ENCODE measurements at places on chromosomes 2 and 18.

DNA sequence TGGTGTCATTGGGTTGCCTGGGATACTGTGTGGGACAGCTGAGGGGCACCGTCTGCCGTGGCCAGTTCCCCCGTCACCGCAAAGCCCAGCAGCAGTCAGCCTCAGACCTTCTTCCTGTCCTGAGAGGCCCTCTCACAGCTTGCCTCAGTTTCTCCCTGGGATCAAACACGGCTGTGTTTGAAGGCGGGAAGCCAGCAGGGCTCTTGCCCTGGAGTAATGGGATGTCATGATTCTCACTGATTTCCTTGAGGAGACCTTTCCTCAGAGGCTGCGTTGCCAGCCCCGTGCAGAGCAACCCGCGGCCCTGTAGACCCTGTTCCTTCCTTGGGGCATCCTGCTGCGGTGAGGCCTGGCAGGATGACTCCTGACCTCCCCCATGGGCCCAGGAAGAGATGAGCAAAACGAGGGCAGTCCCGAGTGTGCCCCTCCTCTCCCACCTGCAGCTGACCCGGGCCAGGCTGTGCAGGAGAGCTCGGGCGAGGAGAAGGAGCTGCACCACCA lies 13.9 kb upstream of the NFATC1 start:
- DNase-seq, result no peak

GRCh38 chr18:58865033-58865590 lies 435 bp downstream of the ZNF532 start:
- no peak for DNase-seq

DNA sequence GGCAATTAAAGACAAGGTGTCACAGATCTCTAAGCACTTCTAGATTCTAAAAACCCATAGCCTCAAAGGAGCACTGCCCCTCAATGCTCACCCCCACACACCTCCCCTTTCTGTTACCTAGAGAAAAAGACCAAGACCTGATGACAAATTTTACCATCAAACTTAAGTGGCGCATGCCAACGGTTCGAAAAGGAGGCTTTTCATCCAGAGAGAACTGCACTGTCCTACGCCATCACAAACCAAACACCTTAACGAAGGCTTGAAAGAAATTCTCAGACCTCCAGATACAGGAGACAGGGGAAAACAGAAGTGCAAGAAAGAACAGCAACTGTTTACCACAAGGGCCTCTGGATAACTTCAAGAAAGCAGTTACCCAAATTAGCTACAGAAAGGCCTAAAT lies 2.0 kb upstream of the ZC3H6 start:
- DNase-seq, result no peak

DNA sequence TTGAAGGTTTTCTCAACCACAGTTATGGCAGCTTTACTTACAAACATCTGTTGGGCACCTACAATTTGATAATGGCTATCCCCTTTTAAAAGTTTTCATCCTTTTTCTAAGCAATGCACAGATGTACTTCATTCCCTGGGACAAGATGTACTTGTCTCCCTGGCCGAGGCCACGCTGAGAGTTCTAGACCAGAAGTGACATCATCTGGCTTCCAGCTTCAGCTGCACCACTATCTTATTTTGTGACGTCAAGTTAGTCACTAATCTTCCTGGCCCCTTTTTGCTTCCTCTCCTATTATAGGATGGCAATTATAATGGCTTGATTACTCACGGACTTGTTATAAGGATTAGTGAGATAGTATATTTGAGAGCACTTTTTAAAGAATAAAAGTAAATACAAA lies 386.4 kb downstream of the BCL11A start:
- no peak for DNase-seq

- no peak for DNase-seq
Observed at GRCh38 chr18:57959278-57959677, 84.7 kb upstream of the NEDD4L start.

DNA sequence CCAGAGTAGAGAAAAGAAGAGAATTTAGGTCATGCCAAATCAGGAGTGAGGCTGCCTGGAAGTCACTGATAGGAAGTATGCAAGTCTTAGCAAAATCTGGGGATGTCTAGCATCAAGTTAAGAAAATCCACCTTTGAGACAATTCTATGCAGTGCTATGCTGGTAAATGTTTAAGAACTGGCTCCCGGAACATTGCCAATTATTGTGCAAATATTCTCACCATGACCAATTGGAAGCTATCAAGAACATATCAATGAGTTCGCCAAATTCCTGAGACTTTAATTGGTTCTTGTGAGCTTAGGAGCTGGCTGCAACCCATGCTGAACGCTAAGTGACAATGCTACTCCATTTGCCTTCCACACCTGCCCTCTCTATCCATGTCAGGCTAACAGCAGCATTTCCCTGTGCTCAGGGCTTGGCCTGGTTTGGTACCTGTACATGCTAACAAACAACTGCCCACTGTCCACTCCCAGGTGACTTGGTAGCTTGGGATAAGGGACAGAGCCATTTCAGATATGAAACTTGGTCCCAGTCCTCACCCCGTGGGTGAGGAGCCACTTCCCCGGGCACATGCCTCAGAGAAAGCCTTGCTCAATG lies 172.9 kb upstream of the KLHL29 start:
- no peak for DNase-seq

DNA sequence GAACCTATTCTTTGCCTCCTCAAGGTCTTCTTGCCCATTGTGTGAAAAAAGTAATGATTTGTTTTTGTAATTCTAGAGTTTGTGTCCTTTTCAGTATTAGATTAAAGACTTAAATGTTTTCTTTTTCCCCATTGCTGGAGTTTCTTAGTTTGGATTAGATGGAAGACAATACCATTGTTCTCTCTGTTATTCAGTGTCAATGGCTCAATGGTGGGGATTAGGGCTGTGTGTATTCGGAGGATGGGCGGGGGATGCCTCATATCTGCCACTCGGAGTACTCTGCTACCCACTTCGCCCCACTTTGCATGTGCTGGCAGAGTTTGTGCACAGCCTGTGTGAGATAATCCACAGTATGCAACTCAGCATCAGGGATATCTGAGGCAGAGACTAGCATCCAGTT lies 90.1 kb downstream of the KLHL29 start:
- DNase-seq, result no peak

DNA sequence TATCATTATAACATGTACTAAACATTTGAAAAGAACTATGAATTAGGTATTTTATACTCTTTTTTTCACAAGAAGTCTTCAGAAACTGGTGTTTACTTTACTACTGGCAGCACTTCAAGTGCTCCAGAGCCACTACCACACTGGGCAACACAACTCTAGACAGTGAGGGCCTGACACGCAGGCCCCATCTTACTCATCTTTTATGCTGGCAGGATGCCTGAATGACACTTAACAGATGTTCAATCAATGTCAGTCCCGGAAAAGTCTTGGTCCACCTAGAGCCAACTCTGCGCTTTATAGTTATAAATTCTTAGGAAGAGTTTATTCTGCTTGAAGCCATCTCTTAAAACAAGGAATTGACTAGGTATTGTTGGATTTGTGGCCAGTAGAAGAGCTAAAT lies 8.7 kb upstream of the WIPF1 start:
- no peak for DNase-seq
